ENCODE measurements at places on chromosomes 2 and 18. TPM values are rescaled to one million over a fixed set of nuclear protein-coding genes. Genes with fewer than 3 reads are reported as not detected.

MOGAT1 gene
- not detected for total RNA-seq

HOXD11 gene
- not detected for total RNA-seq

PROKR1 gene
- 0.52 TPM for total RNA-seq

MC2R gene
- not detected for total RNA-seq

VIL1 gene
- total RNA-seq: not detected

CD28 gene
- total RNA-seq: 88.8 TPM

RAPGEF4 gene
- total RNA-seq: 0.72 TPM

KCNG2 gene
- total RNA-seq: not detected

MLPH gene
- total RNA-seq: not detected

ALPG gene
- total RNA-seq: not detected

HNRNPLL gene
- 52.2 TPM for total RNA-seq
